ENCODE measurements at places on chromosomes 6 and 20.
A peak's percentile ranks its signal among the peaks of the same experiment; 100 is the strongest.

GRCh38 chr6:166530211-166531095, 56.0 kb downstream of the RAMACL start:
- no peak for DNase-seq

DNA sequence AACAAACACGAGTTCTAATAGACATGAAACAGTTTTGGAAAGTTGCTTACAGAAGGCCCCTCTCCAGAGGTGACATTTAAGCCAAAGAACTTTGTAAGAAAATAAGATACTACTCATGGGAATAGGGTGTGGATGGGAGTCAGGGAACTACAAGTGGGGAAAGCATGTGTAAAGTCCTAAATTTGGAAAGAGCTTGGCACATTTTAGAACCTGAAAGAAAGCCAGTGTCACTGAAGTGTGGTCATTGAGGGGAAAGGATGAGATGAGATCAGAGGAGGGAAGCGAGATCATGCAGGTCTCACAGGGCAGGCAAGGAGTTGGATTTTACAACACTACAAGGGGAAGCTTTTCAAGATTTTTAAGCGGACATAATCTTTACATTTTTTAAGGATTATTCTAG, 38.0 kb downstream of the VGLL2 start:
- DNase-seq, result no peak

GRCh38 chr6:117205876-117206275, 59.5 kb upstream of the VGLL2 start:
- no peak for DNase-seq

GRCh38 chr6:137259349-137259748, 40.2 kb upstream of the IFNGR1 start:
- DNase-seq, result no peak

DNA sequence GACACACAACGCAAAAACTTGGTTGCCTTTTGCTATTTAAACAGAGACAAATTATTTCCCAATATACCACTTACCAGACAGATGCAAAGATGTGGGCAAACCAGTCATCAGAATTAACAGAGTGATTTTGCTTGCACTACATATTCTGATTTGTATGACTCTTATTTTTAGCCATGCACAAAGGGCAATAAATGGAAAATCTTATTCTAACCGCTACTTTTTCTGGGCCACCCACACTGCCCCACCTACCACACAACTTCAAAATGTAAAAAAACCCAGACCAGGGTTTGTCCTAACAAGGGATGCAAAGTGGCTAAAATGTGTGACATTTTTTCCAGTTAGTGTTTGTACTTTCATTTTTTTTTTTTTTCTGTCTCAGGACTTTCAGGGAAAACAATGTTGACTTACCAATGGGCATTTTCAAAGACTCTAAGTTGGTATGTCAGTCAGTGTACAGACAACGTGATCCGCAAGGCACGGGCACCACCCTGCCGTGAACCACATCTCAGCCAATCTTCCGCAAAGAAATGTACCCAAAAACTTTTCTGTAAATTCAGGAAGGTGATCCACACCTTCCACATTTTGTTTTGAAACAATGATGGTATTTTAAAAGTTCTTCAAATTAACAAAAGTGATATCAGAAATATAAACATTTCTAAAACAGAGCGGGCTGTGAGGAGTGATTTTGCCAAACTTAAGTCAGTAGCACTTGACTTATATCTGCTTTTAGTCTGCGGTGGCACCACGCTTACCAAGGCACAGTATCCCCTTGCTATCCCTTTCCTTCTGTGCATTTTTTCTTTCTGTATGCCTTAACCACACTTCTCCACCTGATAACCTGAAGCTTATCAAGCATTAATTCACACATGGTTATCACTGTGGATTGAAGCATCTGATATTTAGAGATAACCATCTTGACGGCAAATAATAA, 185.6 kb downstream of the GJA10 start:
- no peak for DNase-seq

- DNase-seq, result no peak
Measured at GRCh38 chr20:24289737-24290481, 179.5 kb upstream of the SYNDIG1 start.

DNA sequence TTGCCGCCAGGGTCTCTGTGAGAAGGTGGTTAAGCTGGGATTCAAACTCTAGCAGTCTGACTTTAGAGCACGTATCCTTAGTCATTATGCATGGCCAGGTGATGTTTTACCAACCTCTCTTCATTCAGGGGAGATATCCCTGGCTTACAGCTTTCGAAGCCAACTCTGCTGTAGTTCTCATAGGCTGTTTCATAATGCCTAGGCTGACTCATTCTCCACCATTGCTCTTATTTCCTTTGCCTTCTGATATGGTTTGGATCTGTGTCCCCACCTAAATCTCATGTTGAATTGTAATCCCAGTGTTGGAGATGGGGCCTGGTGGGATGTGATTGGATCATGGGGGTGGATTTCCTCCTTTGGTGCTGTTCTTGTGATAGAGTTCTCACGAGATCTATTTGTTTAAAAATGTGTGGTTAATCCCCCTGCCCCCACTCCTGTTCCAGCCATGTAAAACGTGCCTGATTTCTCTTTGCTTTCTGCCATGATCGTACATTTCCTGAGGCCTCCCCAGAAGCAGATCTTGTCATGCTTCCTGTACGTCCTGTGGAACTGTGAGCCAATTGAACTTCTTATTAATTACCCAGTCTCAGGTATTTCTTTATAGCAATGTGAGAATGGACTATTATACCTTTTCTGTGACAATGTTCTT, 94.6 kb upstream of the MAN1A1 start:
- DNase-seq, result no peak

- no peak for DNase-seq
Measured at GRCh38 chr6:56806368-56806767, 148.5 kb upstream of the BEND6 start.

DNA sequence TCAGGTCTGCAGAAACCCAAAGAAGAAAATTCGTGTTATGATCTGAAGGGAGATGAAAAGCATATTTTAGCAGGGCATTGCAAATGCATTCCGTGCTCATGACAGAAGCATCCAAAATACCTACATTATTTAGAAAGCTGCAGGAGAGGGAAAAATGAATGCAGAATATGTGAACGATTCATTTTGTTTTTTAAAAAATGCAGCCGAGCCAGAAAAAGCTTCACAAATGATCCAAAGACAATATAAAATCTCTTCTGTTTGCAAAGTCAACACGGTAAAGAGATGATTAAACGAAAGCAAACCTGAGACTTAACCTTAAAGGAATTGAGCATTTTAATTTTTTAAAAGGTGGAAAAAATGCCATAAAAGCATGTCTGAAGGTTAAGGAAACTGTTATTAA, 136.1 kb upstream of the SULF2 start:
- no peak for DNase-seq

DNA sequence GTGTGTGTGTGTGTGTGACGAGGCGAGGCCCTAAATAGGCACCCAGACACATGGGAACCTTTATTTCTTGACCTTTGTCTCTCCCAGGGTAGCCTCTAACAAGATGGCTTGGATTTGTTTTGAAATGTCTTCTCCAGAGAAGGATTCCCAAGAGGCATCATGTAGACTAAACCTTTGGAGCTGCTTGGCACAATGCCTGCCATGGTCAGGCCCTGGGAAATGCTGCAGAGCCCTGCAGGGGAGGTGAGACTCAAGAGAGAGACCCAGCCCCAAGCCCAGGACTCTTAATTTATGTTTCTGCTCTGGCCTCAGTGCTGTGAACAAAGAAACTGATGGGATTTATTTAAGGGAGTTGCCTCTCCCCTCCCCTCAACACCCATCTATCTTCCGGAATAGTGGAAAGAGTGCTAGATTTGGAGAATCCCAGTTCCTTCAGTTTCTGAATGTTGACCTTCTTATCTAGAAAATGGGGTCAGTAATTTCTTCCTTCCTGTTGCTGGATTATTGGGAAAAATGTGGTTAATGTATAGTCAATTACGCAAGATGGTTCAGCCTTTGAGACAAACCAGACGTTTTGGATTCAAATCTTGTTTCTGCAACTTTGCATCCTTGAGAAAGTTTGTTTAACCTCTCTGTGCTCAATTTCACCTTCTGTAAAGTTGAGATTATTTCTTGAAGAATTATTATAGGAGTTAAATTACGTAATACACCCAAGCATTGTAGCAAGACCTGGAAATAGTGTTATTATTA, 434.8 kb downstream of the MAFB start:
- DNase-seq, result no peak

DNA sequence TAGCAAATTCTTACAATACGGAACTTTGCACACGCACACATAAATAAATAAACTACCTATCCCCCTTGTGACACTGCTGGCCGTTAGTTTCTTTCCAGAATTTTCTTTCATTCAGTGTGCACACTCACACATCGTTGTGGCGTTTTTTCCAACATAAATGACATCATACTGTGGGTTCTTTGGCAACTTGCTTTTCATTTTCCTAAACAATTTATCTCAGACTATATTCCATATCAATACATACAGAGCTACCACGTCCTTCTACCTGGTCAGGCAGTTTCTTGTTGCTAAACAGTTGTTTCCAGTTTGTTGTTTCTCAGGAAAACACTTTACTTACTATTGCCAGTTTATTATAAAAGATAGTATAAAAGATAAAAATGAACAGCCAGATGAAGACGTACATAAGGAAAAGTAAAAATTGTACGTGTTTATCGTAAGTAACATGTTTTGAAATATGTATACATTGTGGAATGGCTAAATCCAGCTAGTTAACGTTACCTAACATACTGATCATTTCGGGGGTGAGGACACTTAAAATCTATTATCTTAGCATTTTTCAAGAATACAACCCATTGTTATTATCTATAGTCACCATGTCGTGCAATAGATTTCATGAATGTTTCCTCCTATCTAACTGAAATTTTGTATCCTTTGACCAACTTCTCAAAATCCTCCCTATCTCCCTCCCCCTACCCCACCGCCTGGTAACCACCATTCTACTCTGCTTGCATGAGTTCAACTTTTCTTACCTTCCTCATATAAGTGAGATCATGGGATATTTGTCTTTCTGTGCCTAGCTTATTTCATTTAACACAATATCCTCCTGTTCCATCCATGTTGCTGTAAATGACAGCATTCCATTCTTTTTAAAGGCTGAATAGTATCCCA, 1.2 kb upstream of the TP53RK start:
- no peak for DNase-seq

- no peak for DNase-seq
Measured at GRCh38 chr6:94562846-94563245, 1014.5 kb upstream of the MANEA start.

DNA sequence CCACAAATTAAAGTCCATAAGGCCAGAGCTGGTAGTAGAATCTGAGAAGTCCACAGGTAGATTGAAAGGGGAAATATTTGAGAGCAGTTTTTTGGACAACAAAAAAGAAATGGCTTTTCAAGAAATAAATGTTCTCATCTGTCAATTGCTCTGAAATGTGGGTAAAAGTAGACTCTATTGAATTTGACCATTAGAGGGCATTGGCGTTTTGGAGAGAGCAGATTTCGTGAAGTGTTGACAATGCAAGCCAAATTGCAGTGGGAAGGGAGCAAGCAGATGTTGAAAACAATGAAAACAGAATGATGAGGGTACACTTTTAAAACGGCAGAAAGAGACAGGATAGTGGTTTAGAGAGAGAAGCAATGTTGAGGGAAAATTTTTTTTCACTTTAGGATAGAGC, 149.1 kb upstream of the FAM83B start:
- DNase-seq, result no peak

GRCh38 chr6:99613409-99613704, 6.7 kb downstream of the PRDM13 start:
- peak; percentile 83 for DNase-seq

DNA sequence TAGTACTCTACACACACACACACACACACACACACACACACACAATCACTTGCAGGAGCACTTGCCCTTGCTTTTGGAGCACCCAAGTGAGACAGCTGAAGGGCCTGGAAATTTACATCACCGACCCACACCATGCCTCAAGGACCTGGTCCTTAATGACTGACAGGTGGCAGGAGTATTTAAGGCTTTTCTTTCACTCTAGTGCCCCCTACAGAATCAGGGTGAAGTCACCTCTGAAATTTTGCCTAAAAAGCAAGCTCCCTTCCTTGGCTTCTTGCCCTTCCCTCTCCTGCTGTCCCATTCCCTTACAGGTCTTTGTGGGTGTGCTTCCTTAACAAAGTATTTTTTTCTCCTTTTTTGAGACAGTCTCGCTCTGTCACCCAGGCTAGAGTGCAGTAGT, 353.5 kb upstream of the IRAK1BP1 start:
- DNase-seq, result no peak

DNA sequence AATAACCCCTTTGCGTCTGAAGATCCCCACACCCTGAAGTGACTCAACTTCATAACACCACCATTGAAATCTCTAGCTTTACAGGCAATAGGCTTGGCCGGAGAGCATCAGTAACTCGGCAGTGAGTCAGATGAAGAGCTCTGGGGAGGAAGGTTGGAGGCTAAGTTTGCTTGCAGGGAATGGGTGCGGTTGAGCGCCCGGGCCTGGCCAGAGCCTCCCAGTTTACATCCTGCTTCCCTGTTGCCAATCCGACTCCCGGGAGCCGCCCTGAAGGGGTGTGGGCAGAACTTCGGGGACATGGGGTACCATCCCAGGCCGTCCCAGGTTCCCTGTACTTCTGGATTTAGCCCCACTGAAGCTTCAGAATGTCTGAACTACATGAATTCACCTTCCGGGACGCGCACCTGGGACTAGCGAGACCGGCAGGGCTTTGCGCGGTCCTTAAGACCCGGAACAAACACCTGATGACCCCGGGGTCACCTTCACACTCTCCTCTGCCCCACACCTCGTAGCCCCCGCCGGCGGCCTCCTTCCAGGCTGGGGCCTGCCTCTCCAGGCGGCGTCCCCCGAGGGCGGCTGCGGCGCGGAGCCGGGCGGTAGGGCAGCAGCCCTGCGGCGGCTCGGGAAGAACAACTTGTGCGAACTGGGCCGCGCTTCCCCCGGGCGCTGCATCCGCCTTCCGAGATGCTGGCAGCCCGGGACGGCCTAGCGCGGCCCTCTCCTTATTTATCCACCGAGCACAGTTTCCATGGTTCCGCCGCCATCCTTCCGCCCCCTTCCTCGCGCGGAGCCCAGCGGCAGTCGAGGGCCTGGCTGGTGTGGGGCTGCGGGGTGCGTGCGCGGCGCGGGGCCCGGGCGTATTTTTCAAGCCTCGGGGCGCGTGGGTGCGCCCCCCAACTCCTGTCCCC, 56.6 kb upstream of the RREB1 start:
- peak; percentile 91 for DNase-seq

DNA sequence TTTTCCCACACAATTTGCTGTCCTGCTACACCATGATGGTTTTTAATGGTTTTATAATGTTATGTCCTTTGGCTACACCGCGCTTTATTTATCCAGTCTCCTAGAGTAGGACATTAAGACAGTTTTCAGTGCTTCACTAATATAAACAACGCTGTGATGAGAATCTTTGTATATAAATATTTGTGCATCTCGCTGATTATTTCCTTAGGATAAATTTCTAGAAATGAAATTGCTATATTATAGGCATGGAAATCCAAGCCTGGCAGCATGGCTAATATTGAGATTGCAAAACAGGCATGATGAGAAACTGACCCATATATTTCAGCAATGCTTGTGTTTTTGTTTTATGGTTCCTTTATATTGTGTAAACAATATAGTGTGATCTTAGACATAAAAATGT, 81.4 kb upstream of the ATXN1 start:
- no peak for DNase-seq

- no peak for DNase-seq
Measured at GRCh38 chr6:132251711-132252110, 149.6 kb downstream of the MOXD1 start.

All from islet precursor cell (in vitro differentiated cells).